ENCODE measurements at places on chromosomes 5 and 9. TPM values are rescaled to one million over a fixed set of nuclear protein-coding genes. Genes with fewer than 3 reads are reported as not detected.

GRCh38 chr5:134511796-134512660 lies 13.4 kb upstream of the JADE2 start:
- no peak overlapping the region for H3K27ac ChIP-seq
- peak; percentile 61 for DNase-seq
- H3K36me3 ChIP-seq: no peaks in the 10 kb centered on the region
- H3K4me1 ChIP-seq: peaks cover 17% of the 10 kb centered on the region
- no peak overlapping the region for H3K4me3 ChIP-seq

Gene GPR21
- total RNA-seq: 11.8 TPM

- DNase-seq: no peak
- no peak overlapping the region for H3K4me3 ChIP-seq
- no peak overlapping the region for H3K27ac ChIP-seq
- H3K27me3 ChIP-seq: no peaks in the 10 kb centered on the region
- no peaks in the 10 kb centered on the region for H3K36me3 ChIP-seq
Measured at GRCh38 chr5:150339165-150339564, 18.3 kb upstream of the TCOF1 start.

Gene LTC4S
- 22.2 TPM for total RNA-seq

Gene FOXD4L6
- not detected for total RNA-seq

Gene DNM1
- total RNA-seq: 5.1 TPM

- DNase-seq: no peak
- no peak overlapping the region for H3K4me3 ChIP-seq
- H3K4me1 ChIP-seq: no peaks in the 10 kb centered on the region
- no peaks in the 10 kb centered on the region for H3K36me3 ChIP-seq
Measured at GRCh38 chr5:132019857-132020555, 8.5 kb upstream of the ACSL6 start.

Gene SH3GL2
- 0.45 TPM for total RNA-seq

Gene IL3
- total RNA-seq: not detected

GRCh38 chr9:89555451-89556375 lies 49.1 kb upstream of the GADD45G start:
- no peaks in the 10 kb centered on the region for H3K36me3 ChIP-seq
- peak overlapping the region; percentile 66 for H3K27ac ChIP-seq
- peaks cover 32% of the 10 kb centered on the region for H3K4me1 ChIP-seq
- no peak overlapping the region for H3K4me3 ChIP-seq

DNA sequence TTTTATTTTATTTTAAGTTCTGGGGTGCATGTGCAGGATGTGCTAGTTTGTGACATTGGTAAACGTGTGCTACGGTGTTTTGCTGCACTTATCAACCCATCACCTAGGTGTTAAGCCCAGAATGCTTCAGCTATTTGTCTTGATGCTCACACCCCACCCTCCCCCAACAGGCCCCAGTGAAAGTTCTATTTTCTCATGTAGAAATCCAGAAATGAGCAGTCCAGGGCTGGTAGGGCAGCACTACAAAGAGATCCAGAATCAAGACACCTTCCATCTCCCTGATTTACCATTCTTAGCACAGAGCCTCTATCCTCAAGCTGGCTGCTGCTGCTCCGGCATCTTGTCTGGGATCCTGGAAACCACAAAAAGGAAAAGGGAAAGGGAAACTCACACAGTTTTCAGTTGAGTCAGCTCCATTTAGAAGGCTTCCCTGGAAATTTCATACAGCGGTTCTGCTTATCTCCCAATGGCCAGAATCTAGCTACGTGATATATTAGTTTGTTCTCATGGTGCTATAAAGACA lies 85.4 kb upstream of the SMARCA2 start:
- H3K27me3 ChIP-seq: no peaks in the 10 kb centered on the region
- no peaks in the 10 kb centered on the region for H3K36me3 ChIP-seq
- no peak for DNase-seq
- H3K4me1 ChIP-seq: no peaks in the 10 kb centered on the region

DNA sequence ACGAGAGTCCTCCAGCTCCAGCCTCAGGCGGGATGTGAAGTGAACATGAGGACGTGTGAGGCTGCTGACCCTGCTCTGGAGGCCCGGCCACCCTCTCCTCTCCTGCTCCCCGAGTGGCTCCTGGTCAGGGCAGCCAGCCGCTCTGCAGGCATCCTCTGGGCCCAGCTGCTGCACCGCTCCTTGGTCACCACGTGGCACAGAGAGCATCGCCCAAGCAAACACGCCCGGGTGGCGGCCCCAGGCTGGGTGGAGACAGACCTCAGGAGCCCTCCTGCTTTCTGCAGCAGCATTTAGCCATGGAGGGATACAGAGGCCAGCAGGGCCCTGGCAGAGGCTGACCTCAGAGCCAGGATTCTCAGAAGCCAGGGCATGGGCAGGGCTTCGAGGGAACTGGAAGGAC lies 69.7 kb upstream of the SARDH start:
- peaks cover 11% of the 10 kb centered on the region for H3K4me1 ChIP-seq
- DNase-seq: no peak
- H3K4me3 ChIP-seq: no peak overlapping the region
- H3K27ac ChIP-seq: no peak overlapping the region

DNA sequence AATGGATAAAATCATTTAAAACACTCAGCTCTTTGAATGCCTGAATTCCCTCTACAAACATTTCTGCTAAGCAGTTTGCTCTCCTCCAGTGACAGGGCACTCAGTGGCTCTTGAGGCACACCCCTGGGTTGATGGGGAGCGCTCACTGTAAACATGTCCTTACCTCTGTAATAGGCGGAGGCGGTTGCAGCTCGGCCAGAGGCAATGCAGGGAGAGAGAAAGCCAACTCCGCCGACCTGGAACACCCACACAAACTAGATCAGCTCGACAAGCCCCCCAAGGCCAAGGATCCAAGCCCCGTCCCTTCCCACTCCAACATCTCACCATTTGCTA lies 329 bp downstream of the CDC23 start:
- H3K36me3 ChIP-seq: no peaks in the 10 kb centered on the region
- H3K4me3 ChIP-seq: peak overlapping the region; percentile 92
- no peaks in the 10 kb centered on the region for H3K4me1 ChIP-seq

GRCh38 chr5:143921525-143922311 lies 109.8 kb downstream of the HMHB1 start:
- H3K4me1 ChIP-seq: peaks cover 5% of the 10 kb centered on the region
- no peak overlapping the region for H3K27ac ChIP-seq
- H3K27me3 ChIP-seq: no peaks in the 10 kb centered on the region
- H3K4me3 ChIP-seq: no peak overlapping the region

DNA sequence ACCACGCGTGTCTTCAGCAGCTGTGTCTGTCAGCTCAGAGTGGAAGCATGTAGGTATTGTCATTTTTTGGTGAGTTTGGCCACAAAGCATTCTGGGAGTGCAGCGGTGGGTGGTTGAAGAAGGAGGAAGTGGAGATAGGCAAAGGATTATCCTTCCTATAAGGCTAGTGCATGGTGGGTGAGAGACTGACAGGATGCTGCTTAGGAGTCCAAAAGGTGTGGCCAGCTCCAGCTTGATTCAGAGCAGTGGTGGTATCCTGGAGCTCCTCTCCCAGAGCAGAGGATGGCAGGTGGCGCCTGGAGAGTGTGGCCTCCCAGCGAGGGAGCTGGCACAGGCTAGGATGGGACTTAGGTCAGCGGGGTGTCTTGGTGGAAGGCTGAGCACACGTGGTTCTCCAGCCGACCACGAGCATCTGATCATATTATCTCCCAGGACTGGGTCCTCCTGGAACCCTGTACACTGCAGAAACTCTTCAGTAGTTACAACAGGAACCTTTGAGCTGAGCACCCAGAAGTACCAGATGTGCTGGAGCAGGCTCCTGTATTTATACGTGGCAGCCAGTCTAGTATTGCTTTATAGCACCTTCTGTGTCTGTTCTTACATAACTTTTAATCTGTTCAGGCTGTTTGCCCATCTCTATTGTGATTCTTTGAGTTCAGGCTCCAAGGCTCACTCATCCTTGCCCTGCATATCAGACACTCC lies 29.6 kb downstream of the MAML1 start:
- no peak overlapping the region for H3K27ac ChIP-seq
- H3K4me1 ChIP-seq: peaks cover 44% of the 10 kb centered on the region
- H3K4me3 ChIP-seq: no peak overlapping the region
- DNase-seq: peak; percentile 38
- no peaks in the 10 kb centered on the region for H3K27me3 ChIP-seq
- peaks cover 13% of the 10 kb centered on the region for H3K36me3 ChIP-seq

DNA sequence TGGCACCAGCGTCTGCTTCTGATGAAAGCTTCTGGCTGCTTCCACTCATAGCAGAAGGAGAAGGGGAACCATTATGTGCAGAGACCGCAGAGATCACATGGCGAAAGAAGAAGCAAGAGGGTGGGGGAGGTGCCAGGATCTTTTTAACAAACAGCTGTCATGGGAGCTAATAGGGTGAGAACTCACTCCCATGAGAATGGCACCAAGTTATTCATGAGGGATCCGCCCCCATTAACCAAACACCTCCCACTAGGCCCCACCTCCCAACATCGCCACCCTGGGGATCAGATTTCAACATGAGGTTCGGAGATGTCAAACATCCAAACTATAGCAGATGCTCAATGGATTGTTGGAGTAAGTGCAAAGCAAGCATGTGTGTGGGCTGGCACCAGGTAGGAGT lies 125.8 kb upstream of the SLIT3 start:
- no peak overlapping the region for H3K27ac ChIP-seq
- H3K27me3 ChIP-seq: no peaks in the 10 kb centered on the region
- DNase-seq: no peak
- no peaks in the 10 kb centered on the region for H3K36me3 ChIP-seq

Gene SLC34A3
- total RNA-seq: not detected

Gene PCDHGB5
- total RNA-seq: 22.6 TPM

Gene CAMSAP1
- total RNA-seq: 23.4 TPM

GRCh38 chr9:3756071-3756470 lies 230.3 kb upstream of the RFX3 start:
- H3K36me3 ChIP-seq: no peaks in the 10 kb centered on the region
- H3K27ac ChIP-seq: no peak overlapping the region
- no peak for DNase-seq
- H3K4me1 ChIP-seq: peaks cover 9% of the 10 kb centered on the region
- no peak overlapping the region for H3K4me3 ChIP-seq

GRCh38 chr9:5892456-5893133 lies 1.9 kb downstream of the MLANA start:
- H3K36me3 ChIP-seq: no peaks in the 10 kb centered on the region
- H3K4me3 ChIP-seq: no peak overlapping the region
- DNase-seq: no peak
- H3K4me1 ChIP-seq: peaks cover 12% of the 10 kb centered on the region
- H3K27me3 ChIP-seq: no peaks in the 10 kb centered on the region

Gene SH3PXD2B
- 27.1 TPM for total RNA-seq

DNA sequence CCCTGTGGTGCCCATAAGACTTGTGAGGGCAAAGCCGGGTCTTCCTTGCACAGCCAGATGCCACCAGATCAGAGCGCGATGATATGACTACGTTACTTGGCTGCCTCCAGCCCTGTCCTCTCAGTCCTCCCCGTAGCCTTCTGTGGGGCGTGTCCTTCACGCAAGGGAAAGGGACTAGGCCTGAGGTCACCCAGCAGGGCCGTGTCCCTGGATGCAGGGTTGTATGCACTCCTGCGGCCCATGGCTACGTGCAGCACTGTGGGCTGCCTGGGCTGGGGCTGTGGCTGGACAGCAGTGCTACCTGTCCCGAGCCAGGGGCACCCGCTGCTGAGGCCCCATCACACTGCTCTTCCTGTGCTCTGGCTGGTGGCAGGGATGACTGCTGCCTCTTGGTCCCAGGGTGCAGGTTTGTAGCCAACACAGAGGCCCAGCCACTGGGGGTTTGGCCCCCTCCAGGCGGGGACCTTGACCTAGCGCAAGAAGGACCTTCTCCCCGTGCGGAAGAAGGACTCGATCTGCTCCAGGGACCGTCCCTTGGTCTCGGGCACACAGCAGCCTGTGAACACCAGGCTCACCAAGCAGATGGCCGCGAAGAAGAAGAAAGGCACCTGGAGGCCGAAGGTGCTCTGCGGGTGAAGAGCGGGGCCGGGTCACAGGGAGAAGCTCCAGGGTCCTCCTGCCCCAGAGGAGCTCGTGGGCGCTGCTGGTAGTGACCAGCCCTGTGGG lies 7.2 kb downstream of the SLC2A6 start:
- DNase-seq: no peak
- no peaks in the 10 kb centered on the region for H3K4me1 ChIP-seq
- no peak overlapping the region for H3K27ac ChIP-seq

- no peaks in the 10 kb centered on the region for H3K36me3 ChIP-seq
- H3K4me1 ChIP-seq: peaks cover 15% of the 10 kb centered on the region
Measured at GRCh38 chr5:56588636-56589480, 226.5 kb upstream of the MAP3K1 start.

DNA sequence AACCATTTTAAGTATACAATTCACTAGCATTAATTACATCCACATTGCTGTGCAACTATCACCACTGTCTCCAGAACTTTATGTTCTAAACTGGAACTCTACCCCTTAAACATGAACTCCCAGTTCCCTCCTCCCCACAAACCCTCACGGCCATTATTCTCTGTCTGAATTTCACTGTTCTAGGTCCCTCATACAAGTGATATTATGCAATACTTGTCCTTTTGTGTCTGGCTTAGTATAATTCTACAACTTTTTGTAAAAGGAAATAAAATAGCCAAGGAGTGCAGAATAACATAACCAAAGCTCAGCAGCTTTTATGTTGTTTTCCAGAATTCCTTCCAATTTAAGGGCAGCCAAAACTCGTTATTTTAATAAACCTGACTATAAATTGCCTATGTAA lies 53.2 kb downstream of the NAA35 start:
- H3K27ac ChIP-seq: no peak overlapping the region
- H3K27me3 ChIP-seq: no peaks in the 10 kb centered on the region
- peaks cover 8% of the 10 kb centered on the region for H3K36me3 ChIP-seq
- no peak overlapping the region for H3K4me3 ChIP-seq
- DNase-seq: no peak

GRCh38 chr5:145946112-145946861 lies 9.9 kb downstream of the SH3RF2 start:
- H3K4me1 ChIP-seq: peaks cover 13% of the 10 kb centered on the region
- no peak overlapping the region for H3K27ac ChIP-seq
- no peak for DNase-seq
- H3K4me3 ChIP-seq: no peak overlapping the region
- no peaks in the 10 kb centered on the region for H3K36me3 ChIP-seq
- no peaks in the 10 kb centered on the region for H3K27me3 ChIP-seq

Gene DMRT1
- not detected for total RNA-seq

DNA sequence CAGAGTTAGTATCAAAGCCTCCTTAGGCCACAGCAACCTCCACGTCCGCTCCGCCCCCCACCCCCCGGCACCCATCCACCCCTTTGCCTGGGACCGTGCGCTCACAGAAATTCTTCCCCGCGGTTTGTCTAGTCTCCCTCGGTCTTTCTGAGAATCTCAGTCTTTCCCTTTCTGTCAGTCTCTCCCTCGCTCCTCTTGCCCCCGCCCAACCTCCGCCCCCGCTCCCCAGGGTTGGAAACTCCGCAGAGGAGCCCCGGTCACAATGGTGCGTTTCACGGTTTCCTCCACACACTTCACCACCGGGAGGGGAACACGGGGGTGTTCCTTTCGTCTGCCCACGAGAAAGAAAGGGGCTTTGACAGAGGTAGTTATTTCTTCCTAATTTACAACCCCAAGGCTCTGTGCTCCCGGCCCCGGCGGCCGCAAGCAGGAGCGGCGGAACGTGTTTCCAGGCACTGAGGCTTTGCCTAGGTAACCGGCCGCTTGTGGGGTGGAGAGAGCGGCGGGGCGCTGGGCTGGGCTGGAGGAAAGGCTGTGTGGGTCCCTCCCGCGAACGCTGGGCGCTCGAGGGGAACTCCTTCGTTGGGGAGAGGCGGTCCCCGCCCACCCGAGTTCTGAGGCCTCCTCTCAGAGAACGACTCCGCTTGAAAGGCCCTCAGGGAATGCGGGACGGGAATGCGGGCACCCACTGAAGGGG lies 2.1 kb downstream of the NR4A3 start:
- H3K27ac ChIP-seq: no peak overlapping the region
- peak; percentile 51 for DNase-seq
- H3K4me1 ChIP-seq: peaks cover 17% of the 10 kb centered on the region
- H3K36me3 ChIP-seq: no peaks in the 10 kb centered on the region

- no peaks in the 10 kb centered on the region for H3K36me3 ChIP-seq
- no peak overlapping the region for H3K4me3 ChIP-seq
- no peaks in the 10 kb centered on the region for H3K27me3 ChIP-seq
- H3K27ac ChIP-seq: no peak overlapping the region
- DNase-seq: no peak
- H3K4me1 ChIP-seq: peaks cover 9% of the 10 kb centered on the region
Measured at GRCh38 chr5:58016358-58016757, 443.5 kb downstream of the PLK2 start.
